ENCODE measurements at places on chromosomes 5 and 9.

GRCh38 chr9:83992407-83992806, 11.8 kb downstream of the RMI1 start:
- no peak for DNase-seq

GRCh38 chr5:59799668-59800346, 93.7 kb downstream of the PDE4D start:
- no peak for DNase-seq

- no peak for DNase-seq
Measured at GRCh38 chr5:139762615-139763170, 32.9 kb upstream of the PSD2 start.

GRCh38 chr5:172607213-172607793, 33.8 kb upstream of the NEURL1B start:
- DNase-seq: no peak

GRCh38 chr5:21856987-21857386, 996.2 kb downstream of the CDH12 start:
- no peak for DNase-seq

- DNase-seq: no peak
Measured at GRCh38 chr9:34572628-34573027, 16.9 kb downstream of the CNTFR start.

DNA sequence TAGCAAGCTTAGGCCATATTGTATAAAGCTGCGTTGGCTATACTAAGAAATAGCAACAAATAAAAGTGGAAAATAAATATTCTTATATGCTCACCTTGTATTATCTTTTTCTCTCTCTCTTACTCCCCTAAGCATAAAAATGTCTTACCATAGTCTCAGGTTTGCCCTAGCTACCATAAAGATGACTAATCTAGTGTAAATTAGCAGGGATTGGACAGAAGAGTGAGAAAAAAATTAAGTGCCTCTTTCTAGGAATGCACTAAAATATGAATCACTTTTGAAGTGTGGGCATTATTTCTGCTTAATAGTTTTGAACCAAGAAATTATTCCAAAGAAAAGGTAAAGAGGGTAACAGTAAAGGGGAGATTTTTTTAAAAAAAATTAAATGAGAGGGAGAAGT, 201.3 kb downstream of the HINT1 start:
- DNase-seq: no peak

- DNase-seq: no peak
Measured at GRCh38 chr5:40485021-40485998, 194.4 kb upstream of the PTGER4 start.

DNA sequence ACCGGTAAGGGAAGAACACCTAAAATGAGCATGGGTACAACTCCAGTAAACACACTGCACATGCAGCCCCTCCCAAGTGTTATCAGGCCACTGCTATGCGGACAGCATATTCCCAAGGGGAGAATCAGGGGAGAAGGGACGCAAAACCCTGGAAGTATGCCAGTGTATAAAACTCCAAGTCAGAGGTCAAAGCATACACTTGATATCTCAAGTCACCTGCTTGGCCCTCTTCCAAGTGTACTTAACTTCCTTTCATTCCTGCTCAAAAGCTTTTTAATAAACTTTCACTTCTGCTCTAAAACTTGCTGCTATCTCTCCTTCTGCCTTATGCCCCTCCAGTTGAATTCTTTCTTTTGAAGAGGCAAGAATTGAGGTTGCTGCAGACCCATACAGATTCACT, 408.1 kb downstream of the HTR1A start:
- DNase-seq: no peak

GRCh38 chr9:83011611-83012010, 51.3 kb downstream of the RASEF start:
- DNase-seq: no peak

GRCh38 chr9:2363781-2364180, 257.8 kb upstream of the VLDLR start:
- no peak for DNase-seq

- DNase-seq: no peak
Measured at GRCh38 chr9:8760000-8760767, 960.6 kb upstream of the DMAC1 start.

DNA sequence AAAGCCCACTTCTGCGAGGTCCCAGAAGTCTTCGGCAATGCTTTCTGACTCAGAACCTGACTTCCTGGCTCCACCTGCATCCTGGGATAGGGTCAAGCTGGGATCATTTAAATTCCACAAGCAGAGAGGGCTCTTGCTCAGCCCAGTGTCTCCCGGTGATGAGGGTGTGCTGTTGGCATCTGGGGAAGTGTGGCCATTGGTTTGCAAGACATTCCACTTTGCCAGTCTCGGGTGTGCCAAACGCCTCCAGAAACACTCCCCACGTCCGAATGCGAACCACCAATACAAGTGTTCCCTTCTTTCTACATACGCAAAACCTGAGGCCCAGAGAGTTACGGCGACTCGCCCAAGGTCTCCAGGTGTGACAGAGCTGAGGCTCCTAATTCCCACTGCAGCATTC, 43.1 kb upstream of the FCN2 start:
- no peak for DNase-seq

DNA sequence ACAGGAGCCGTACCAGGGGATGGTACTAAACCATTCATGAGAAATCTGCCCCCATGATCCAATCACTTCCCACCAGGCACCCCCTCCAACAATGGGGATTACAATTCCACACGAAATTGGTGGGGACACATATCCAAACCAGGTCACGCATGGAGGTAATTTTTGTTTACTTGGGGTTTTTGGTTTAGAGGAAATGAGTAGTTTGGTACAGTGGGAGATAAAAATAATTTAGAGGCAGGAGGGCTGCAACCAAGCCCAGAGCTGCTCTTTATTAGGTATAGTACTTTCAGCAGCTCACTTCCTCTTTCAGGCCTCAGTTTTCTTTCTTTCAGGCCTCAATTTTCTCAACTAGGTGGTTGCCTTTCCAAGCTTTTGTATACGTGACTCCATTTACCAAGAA, 23.2 kb downstream of the PRUNE2 start:
- no peak for DNase-seq

- no peak for DNase-seq
Measured at GRCh38 chr9:76297721-76298239, 96.4 kb downstream of the RFK start.

- DNase-seq: no peak
Measured at GRCh38 chr9:82333671-82334070, 345.1 kb downstream of the SPATA31D1 start.

DNA sequence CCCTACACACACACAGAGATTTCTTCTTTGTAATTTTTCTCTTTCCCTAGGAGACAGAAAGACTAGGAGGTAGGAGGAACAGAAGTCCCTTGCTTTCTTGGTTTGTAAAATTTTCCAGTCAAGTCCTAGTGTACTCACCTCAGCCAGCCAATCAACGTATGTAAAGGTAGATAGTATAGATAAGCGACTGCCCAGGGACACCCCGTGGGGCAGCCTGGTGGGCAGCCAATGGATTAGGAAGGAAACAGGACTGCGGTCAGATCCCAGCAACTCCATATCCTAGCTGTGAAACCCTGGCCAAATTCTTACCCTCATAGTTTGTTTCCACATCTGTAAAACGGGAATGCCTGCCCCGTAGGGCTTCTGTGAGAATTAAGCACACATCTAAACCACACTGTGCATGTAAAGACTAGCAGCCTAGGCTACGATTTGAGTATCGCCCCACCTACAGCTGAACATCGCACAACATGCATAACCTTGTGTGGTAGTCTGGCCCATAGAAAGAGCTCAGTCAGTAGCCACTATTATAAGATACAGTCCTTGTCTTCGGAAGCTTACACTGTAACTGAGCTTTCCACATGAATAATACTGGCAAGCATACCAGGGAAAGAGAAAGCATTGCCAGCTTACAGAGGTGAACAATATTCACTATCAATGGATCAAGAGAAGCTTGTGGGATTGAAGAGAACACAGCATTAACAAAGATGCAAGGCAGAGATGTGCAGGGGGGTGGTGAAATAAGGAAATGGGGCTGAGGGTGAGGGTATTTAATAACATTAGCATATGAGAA, 353.4 kb upstream of the PANK3 start:
- no peak for DNase-seq

All from stimulated activated CD4-positive, alpha-beta T cell treated with anti-CD3 and anti-CD28 coated beads, Interleukin-2, amount 100 ng/mL, for 24 hours (primary cell).